ENCODE measurements at places on chromosomes 1 and 21.
A peak's percentile ranks its signal among the peaks of the same experiment; 100 is the strongest.

DNA sequence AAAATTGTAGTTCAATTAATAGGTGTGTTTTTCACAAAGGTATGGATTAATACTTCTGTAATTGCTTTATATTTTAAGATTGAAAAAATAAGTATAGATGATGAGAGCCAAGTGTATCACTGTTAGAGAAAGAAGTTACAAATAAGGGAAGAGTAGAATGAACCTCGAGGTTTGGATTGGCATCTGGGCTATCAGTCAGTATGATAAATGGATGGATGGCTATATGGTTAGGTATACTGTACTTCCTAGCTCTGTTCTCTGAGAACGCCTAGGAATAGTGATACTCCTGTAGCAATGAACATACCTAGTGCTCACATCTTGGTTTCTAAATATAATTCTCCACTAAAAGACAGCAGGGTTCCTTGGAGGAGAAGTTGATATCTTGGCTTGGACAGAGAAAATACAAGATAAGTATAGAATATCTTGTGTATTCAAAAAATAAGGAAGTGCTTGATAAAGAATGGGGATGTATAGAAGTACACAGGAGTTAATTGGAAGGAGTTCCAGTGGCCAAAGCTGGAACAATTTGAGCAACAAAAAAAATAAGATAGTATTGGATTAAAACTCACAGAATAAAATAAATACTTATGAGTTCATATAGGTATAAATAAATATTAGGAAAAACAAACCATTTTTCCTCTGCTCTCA is 12.4 kb downstream of the IPO9 start:
- DNase-seq, result no peak

- DNase-seq, result no peak
Measured at GRCh38 chr1:196873385-196873784, 14.5 kb upstream of the CFHR4 start.

GRCh38 chr1:153728305-153729066 is 636 bp downstream of the INTS3 start:
- peak; percentile 19 for DNase-seq

DNA sequence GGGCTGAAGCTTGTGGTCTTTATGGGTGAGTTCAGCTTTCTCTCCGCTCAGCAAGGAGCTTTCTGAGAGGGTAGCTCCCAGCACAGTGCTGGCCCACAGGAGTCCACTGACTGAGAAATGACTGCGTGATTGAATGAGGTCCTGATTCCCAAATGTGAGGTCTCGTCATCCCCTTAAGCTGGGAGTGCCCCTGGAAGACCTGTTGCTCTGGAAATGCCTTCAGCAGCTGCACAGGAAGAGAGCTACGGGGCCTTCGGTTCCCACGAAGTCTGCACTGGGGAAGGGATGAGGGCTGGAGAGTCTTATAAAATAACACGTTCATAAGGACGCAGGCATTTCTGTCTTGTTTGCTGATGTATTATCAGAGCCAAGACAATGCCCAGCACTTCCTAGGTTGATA is 14.0 kb downstream of the TNNT2 start:
- DNase-seq, result no peak

DNA sequence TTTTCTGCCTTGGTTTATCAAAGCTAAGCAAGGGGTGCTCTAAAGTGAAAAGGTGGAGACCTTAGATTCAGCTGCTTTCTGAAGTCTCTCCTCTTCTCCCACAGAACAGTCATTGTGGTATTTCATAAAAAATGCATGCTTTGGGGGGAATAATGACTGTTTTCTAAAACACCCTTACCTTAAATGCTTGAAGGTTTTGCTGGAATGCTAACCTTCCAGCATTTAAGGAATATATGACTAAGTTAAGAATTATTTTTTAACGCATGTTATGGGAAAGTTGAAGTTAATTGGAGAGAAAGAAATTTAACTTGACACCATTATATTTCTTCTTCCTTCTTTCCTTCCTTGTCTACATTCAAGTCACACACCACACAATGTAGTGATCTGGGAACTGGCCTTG is 162.5 kb downstream of the ROR1 start:
- no peak for DNase-seq

DNA sequence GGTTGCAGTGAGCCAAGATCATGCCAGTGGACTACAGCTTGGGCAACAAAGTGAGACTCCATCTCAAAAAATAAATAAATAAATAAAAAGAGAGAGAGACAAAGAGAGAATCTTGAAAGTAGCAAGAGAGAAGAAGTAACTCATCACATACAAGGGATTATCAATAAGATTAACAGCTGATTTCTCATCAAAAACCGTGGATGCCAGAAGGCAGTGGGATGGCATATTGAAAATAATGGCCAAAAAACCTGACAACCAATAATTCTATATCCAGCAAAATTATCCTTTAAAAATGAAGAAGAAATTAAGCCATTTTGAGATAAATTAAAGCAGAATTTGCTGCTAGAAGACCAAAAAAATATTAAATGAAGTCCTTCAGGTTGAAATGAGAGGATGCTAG is 35.7 kb downstream of the KLHDC7A start:
- no peak for DNase-seq

GRCh38 chr1:171913385-171913784 is 72.1 kb downstream of the DNM3 start:
- no peak for DNase-seq

GRCh38 chr1:240691909-240692705 is 80.2 kb upstream of the GREM2 start:
- no peak for DNase-seq

GRCh38 chr1:10187026-10187334 is 23.4 kb upstream of the KIF1B start:
- DNase-seq, result no peak

DNA sequence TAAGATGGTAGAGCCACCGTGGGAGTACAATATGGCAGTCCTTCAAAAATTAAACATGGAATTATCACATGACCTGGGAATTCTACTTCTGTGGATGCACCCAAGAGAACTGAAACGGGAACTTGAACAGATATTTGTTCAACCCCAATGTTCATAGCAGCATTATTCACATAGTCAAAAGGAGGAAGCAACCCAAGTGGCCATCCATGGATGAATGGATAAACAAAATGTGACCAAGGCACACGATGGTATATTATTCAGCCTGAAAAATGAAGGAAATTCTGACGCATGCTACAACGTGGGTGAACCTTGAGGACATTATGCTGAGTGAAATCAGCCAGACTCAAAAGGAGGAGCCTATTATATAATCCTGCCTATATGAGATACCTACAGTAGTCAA is 22.8 kb upstream of the LAPTM5 start:
- no peak for DNase-seq

DNA sequence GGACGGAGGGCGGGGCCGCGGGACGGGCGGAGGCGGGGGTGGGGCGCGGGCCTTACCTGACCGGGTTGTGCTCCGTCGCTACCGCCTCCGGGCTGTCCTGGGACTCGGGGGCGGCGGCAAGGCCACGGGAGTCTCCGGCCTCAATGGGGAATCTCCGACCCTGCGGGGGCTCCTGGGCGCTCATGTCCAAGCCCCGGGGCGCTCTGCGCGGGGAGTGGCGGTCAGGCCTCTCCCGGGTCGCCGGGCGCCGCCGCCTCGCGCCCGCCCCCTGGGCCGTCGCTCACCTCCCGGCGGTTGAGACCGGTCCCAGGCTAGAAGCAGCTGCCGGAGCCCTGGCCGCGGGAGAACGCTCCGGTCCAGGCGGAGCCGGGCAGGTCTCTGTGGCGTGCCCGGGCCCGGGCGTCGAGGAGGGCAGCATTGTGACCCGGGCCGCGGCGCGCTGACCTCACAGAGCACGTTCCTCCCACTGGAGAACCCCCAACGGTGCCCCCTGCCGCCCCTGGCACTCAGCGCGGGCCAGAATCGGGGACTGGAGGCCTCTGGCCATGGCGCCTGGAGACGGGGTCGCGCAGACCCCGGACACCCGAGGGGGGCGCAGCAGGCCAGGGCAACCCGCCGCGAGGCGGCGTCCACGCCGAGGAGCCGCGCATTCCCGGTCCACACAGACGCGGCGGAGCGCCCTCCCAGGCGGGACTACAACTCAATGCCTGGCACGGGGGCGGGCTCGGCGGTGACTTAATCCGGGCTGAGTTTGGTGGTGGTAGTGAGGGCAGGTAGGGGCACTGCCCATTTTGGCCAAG is 411 bp downstream of the FAM229A start:
- DNase-seq, result no peak

DNA sequence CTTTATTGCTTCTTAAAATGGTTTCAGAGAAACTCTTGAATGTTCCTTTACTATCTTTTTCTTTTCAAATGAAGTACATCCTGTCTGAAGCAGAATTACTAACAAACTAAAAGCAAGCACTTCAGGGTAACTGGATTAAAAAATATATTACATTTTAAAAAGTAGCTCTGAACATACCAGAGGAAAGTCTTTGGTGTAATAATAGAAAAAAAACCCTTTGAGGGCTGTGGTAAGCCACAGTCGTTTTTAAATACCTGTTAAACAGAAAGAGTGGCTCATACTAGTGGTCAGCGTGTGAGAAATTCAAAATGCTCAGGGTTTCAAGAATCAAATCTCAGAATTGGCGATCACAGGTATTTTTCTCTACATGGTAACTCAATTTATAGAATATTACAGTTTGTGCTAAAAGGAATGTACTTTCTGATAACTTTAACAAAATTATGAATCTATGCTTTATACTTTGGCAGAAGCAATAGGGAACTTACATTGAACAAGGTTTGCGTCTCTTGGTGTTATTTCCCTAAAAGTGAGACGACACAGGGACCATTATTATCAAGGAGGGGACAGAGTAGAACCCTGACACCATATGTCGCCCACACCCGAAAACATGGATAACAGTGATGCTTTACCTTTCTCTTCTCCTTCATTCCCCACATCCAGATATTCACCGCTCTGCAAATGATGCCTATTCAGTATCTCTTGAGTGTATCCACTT is 97.0 kb upstream of the DPH5 start:
- no peak for DNase-seq

- DNase-seq, result no peak
Measured at GRCh38 chr1:216531263-216532239, 108.3 kb upstream of the USH2A start.

DNA sequence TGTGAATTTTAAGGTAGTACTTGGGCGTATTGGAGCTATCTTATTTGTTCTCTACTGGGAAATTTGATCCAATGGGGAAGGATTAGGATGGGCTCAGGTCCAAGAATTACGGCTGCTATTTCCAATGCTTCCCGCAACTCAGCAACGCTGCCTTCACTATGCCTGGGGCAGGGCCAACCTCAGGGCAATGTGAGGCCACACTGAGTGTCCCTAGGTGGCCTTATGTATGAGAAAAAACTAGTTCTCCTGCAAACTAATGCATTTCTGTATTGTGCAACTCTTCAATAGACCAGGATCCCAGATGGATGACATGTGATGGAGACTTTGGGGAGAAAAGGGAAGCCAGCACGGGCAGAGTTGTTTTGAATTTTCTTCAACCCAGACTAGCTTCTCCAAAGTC is 168.1 kb downstream of the DUSP10 start:
- no peak for DNase-seq

Measured in activated T-helper 1 cell treated with anti-CD3 and anti-CD28 coated beads, Interleukin-2, amount 50 U/mL, for 16 hours (primary cell).